ENCODE measurements at places on chromosomes 4 and X. TPM values are rescaled to one million over a fixed set of nuclear protein-coding genes. Genes with fewer than 3 reads are reported as not detected.

SLC6A14 gene
- not detected for total RNA-seq

PRR32 gene
- total RNA-seq, result not detected

TRIML1 gene
- not detected for total RNA-seq

XK gene
- total RNA-seq, result 0.25 TPM

CYSLTR1 gene
- 0.11 TPM for total RNA-seq

SLC6A8 gene
- total RNA-seq, result 7.0 TPM

LUZP4 gene
- not detected for total RNA-seq

CXCL6 gene
- total RNA-seq, result 1.1 TPM
